ENCODE measurements at places on chromosomes 5 and 9.

DNA sequence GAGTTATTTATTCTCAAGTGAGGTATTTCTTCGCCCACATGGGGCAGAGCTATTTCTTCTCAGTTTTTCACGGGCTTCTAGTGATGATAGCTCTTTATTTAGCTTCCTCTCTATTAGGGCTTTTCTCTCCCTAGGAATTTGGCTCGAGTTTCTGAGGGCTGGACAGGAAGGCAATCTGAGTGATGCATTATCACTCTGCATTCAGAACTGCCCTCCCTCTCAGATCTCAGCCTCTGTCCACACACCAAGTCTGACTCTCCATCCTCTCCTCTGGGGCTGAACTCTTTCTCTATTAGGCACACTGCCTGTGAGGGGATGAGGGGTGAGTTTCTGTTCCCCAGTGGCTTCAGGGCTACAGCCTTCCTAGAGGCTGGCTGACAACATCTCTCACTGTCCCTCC lies 14.9 kb upstream of the SCAMP1 start:
- no peak for DNase-seq

DNA sequence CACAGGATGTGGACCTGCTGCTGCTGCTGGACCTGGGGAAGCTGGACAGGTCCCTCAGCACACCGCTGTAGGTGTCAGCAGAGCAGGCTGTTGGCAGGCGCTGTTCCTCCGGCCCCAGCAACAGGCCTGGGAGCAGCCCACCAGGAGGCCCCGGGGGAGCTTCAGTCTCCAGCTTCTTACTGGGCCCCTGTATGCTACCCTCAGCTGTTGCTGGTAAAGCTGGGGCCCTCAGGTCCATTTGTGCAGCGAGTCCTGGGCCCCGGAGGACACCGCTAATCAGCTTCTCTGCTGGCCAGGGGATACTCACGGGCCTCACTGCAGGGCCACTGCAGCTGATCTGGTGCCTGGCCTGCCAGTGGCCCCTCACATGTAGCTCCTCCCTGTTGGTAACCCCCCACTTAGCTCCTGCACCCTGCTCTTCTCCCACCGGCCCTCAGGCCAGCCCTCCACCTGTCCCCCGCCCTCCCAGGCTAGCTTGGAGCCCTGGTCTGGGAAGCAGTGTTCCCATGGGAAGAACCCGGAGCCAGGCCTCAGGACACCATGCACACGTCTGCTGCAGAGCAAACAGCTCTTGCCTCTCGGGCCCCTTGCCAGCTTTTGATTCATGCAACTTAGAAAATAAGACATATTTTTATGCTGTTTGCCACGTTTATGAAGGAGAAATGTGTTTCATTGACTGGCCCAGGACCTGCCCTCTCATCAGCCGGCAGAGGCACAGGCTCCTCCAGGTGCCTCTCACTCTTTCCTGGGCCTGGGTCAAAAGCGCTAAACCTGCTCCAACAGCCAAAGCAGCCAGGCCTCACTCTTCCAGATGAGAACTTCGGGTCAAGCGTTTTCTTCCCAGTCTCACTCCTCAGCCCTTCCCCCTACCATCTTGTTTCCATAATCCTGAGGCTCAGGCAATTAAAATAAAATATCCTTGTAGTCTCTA lies 61.0 kb upstream of the ADAMTS2 start:
- no peak for DNase-seq

DNA sequence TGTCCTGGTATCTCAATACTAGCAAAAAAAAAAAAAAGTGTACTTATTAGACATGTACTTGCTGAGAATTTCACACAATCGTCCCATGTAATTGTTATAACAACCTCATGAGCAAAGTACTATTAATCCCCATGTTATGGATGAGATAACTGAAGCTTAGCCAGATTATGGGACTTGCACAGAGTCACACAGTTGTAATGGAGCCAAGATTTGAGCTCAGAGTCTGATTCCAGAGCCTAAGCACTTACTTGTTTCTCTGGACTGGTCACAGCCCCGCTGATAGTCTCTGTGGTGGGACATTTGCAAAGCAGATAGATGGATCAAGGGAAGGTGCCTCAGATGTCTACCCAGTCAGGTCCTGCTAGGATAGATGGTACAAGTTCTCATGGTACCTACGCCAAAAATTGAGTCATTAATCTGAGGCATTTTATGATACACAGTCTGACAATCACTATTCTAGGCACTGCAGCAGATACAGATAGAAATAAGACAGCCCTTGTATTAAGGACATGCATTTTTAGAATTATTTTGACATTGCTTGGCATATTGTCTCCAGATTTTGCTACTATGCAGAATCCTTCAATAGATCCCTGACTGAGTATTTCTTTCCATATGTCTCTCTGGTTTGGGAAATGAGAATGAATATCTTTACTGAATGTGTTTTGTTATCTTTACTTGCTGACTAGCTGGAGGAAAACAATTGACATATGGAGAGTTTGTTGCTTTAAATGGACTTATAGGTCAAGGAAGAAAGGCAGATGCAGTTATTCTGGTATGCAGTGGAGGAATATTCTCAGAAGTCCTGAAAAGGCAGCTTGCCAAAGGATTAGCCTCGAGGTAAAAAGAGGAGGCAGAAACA lies 149.5 kb downstream of the ADAMTSL1 start:
- DNase-seq: no peak

DNA sequence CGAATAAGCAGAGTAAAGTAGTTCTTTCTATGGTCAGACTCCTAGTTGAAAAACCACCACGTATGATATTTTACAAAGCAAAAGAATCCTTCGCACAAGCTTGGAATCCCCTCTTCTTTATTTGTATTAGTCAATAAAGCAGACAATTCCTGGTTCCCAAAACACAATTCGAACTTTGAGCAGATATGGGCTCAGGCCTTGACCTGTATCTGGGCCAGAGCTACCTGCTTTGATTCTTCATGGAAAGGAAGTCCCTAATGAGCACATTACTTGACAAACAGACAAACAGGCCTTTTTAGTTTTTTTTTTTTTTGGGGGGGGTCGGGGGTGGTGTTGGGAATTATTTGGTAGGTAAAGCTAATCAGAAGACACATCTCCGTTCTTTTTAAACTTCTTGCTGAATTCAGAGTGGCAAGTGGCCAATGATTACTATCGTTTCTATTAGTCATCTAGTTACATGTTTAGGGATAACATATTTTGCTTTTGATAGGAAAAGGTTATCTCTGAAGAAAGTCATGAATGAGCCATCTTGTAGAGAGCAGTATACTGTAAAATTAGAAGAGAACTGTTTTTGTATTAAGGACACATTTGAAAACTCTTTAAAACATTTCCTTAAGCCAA lies 116.6 kb upstream of the HMHB1 start:
- DNase-seq: no peak

DNA sequence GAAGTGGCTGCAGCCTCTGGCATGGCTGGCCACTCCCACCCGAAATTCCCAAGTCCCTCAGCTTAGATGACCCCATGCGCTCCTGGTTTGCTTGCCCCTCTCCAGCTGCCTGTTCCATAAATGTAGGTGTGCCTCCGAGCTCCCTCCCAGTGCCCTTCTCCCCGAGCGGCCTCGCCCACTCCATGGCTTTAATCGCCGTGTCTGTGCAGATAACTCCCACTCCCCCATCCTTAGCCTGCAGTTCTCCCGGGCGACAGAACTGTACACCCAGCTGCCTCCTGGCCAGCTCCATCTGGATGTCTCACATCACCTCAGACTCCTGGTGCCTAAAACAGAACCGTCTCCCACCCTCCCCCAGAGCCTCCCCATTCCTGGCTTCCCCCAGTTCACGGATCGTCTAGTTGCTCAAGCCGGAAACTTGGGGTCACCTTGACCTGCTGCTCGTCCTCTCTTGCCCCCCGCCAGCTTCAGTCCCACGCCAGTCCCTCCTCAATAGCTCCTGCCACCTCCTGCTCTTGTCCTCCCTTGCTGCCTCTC lies 24.1 kb downstream of the HK3 start:
- DNase-seq: no peak

- DNase-seq: no peak
Observed at GRCh38 chr5:109868737-109869136, 179.0 kb downstream of the MAN2A1 start.

DNA sequence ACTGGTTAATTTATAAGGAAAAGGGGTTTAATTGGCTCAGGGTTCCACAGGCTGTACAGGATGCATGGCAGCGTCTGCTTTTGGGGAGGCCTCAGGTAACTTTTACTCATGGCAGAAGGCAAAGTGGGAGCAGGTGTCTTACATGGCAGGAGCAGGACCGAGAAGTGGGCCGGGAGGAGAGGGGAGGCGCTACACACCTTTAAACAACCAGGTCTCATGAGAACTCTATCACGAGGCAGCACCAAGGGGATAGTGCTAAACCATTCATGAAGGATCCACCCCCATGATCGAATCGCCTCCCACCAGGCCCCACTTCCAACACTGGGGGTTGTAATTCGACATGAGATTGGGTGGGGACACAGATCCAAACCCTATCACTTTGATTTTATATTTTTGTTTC lies 21.7 kb downstream of the TMEM171 start:
- DNase-seq: no peak

GRCh38 chr9:125142560-125143376 lies 560 bp downstream of the SCAI start:
- no peak for DNase-seq

GRCh38 chr9:72875221-72875620 lies 77.6 kb downstream of the ALDH1A1 start:
- DNase-seq: no peak

DNA sequence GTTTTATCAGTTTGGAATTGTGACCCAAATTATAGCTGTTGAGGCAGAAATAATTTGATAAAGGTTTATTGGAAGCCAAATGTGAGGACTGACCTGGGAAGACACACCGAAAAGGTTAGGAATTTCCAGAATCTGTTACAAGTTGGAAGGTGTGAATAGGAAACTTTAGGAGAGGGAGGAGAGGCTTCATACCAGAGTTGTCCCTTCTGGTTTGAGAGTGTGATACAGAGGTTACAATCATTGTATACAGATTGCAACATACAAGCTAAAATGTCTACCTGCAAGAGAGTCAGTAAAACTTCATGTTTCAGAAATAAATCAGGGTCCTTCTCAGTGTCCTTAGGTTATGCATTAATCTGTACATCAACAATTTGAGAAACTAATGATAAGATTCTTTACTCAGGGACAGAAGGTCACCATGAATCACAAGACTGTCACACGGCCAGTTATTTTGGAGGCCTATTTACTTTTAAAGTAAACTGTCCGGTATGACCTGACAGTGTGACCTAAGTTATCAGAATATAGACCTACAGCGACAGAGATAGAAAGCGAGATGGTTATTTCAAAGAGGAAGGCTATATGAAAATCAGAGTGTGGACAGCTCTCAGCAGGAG lies 204.9 kb upstream of the CTNND2 start:
- DNase-seq: no peak

GRCh38 chr5:169647566-169647965 lies 10.5 kb downstream of the DOCK2 start:
- DNase-seq: no peak

GRCh38 chr9:21993893-21994555 lies at the start of gene CDKN2A:
Gene CDKN2A (minus strand): TSS chr9:21994392.
- DNase-seq: no peak

GRCh38 chr5:124783285-124783684 lies 36.8 kb upstream of the ZNF608 start:
- DNase-seq: no peak

DNA sequence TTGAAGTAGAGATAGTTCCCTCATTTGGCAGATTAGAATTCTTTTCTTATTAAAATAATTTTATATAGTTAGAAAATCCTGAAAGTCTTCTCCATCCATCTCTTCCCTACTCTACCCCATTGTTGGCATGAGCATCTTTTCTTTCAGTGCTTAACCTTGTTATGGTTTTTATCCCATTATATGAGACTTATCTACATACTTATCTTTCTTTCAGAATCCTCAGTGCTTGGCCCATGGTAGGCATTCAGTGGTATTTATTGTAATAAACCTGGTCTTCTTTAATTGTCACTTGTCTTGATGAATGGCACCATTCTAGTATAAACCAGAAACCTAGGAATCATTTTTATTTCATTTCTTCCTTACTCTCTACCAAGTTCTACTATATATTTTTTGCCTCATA lies 169.8 kb upstream of the TLX3 start:
- no peak for DNase-seq

DNA sequence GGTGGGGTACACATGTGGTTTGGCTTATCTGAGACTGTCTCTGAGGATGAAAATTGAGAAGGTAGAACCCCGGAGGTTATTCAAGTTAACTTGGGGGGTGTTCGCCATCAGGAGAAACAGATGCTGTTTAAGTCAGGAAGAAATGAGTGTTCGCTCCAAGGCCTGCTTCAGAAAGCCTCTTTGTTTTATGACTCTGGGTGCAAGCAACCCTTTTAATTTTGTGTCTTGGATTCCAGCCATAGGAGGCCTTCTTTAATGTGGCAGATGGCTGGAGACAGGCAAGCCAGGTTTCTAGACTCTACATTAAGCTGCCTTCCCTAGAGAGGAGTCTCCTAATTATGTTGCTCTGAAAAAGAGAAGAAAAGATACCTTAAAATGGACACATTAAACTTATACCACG lies 4.2 kb upstream of the SMAD5 start:
- DNase-seq: no peak

Data from globus pallidus (tissue), 1 donor.